ENCODE measurements at places on chromosomes 11 and 22. TPM values are rescaled to one million over a fixed set of nuclear protein-coding genes. Genes with fewer than 3 reads are reported as not detected.

DNA sequence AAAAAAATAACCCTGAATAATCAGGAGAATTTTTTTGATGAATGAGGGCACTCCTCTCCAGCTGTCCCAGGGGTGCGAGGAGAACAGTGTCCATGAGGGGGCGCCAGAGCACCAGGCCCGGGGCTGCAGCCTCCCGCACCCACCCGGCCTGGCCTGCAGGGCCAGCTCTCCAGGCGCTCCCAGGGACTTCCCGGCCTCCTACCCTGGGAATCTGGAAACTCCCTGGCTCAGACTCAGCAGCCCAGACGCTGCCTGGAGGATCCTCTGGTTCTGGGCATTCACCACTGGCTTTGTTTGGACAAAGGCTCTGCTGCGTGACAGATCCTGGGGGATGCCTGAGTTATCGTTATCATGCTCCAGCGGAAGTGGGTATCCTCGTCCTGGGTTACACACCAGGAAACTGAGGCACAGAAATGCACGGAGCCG is 31.0 kb downstream of the MCM5 start:
- DNase-seq: no peak

The LDLRAD3 gene
- polyA plus RNA-seq: 14.5 TPM

DNA sequence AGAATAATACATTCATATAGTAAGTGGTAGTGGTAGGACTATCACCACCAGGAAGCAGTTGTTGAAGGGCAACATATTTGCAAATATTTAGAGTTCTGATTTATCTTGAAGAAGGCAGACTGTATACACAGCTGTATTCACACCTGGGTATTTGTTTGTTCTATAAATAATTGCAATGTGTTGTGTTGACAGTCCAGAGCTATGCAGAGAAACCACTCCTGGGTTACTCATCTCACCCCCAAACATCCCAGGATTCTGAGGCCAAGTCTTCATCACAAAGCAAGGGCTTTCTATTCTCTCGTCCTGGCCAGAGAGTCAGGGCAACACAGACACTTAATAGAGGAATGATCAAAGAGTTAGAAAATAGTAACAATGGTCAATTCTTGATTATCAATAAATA is 102.1 kb upstream of the FAT3 start:
- DNase-seq: no peak

The PPFIA1 gene
- polyA plus RNA-seq: 9.4 TPM

The HBE1 gene
- not detected for polyA plus RNA-seq

The OR2AG2 gene
- not detected for polyA plus RNA-seq

- no peak for DNase-seq
Measured at GRCh38 chr11:63945477-63946163, 6.8 kb downstream of the NAA40 start.

- no peak for DNase-seq
Measured at GRCh38 chr11:93840981-93841380, 9.4 kb downstream of the VSTM5 start.

The GLYAT gene
- not detected for polyA plus RNA-seq

DNA sequence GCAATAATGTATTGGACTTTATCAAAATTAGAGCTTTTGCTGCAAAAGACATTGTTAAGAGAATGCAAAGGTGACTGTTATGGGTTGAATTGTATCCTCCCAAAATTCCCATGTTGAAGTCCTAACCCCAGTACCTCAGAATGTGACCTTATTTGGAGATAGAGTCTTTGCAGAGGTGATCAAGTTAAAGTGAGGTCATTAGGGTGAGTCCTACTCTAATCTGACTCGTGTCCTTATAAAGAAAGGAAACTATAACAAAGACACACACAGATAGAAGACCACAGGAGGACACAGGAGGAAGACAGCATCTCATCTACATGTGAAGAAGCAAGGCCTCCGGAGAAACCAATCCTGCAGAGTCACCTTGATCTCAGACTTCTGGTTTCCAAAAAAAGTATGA is 1011.2 kb downstream of the TBC1D22A start:
- DNase-seq: no peak

- DNase-seq: no peak
Measured at GRCh38 chr11:115345361-115345760, 158.9 kb downstream of the CADM1 start.

- no peak for DNase-seq
Measured at GRCh38 chr11:109071262-109071661, 350.7 kb upstream of the C11orf87 start.

The SAA4 gene
- not detected for polyA plus RNA-seq

- no peak for DNase-seq
Measured at GRCh38 chr11:93655047-93655446, 6.4 kb upstream of the CEP295 start.

The TRPC6 gene
- not detected for polyA plus RNA-seq

DNA sequence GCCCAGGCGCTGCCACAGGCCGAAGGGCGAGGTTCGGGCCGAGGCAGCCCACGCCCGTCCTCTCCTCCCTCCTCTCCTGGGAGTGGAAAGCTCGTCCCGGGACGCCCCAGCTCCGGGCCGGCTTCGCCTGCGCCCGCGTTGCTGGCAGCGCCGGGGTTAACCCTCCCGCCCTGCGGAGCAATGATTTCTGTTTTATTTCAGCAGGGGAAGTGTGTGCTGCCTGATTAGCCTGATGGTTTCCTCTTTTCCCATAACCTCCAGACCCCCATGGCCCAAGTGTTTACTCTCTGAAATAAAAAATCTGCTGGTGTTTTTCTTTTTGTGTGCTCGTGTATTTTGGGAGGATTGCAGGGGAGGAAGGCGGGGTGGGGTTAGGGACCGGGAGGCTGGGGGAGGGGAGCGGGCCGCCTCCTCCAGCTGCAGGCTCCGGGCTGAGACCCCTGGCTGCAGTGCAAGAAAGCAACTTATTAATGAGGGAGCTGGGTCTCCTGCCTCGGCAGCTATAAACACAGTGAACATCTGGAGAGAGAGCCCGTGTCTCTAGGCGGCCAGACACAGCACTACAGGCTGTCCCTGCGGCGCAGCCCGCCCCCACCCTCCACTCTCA is 38.6 kb downstream of the ETS1 start:
- DNase-seq: no peak

DNA sequence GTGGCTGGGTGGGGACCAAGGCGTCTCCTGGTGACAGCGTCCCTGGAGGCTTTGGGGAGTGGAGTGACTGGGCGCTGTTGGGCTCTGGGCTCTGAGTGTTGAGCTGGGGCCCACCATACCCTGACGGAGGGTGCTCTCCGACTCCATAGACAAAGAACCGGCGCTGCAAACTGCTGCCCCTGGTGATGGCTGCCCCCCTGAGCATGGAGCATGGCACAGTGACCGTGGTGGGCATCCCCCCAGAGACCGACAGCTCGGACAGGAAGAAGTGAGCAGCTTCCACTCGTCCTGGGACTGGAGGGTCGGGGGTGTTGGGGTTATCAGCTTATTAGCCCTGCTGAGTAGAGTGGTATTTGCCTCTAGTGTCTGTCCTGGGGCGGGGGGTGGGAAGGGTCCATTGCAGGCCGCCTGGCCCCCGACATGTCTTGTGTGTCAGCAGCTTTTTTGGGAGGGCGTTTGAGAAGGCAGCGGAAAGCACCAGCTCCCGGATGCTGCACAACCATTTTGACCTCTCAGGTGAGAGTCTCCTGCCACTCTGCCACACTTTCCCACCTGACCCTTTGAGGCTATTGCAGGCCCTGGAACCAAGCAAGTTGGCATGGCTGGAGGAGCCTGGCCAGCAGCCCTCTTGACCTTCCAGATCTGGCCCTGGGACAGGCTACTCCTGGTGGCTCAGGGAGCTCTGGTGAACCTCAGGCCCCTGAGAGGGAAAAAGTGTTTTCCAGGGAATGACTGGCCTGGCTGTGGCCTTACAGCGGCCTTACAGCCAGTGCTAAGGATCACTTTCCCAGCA is 7.6 kb downstream of the CLDN5 start:
- DNase-seq: no peak

DNA sequence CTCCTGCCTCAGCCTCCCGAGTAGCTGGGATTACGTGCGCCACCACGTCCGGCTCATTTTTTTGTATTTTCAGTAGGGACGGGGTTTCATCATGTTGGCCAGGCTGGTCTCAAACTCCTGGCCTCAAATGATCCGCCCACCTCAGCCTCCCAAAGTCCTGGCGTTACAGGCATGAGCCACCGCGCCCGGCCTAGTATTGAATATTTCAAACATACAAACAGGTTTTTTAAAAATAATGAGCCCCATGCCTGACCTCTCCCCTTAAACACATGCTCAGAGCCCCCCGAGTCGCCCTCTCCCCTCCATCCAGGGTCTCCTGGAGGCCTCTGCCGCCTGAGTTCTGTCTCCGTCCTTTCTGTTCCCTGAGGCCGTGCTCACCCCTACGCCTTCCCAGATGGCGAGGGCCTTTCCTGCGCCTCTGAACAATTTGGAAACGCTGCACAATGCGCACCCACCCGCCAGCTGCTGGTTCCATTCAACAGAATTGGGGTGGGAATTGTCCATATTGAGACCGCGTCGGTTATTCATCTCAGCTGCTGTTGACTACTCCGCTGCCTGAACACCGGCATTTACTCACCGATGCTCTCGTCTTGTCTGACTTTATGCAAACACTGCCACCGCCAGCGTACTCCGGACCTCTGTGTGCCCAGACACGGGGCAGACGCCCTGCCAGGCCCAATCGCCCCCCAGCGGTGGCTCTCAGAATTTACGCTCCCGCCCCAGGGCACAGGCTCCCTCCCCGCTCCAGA is 13.6 kb upstream of the RNH1 start:
- DNase-seq: no peak

- DNase-seq: no peak
Measured at GRCh38 chr22:46193898-46194310, 43.6 kb downstream of the PPARA start.

- no peak for DNase-seq
Measured at GRCh38 chr11:120928627-120929026, 95.3 kb upstream of the TBCEL start.

The LDHAL6A gene
- 0.09 TPM for polyA plus RNA-seq

- DNase-seq: no peak
Measured at GRCh38 chr11:4610258-4610935, 2.4 kb upstream of the TRIM68 start.

DNA sequence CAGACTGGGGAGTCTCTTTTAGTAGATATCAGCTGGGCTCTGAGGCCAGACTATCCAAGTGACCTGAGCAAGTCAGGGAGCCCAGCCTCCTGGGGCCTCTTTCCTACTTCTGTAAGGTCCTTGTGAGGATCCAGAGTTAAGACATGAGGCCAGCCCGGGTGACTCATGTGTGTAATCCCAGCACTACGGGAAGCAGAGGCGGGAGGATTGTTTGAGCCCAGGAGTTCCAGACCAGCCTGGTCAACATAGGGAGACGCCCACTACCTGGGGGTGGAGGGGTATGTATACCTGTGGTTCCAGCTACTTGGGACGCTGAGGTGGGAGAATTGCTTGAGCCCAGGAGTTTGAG is 36.9 kb upstream of the POLA2 start:
- no peak for DNase-seq

DNA sequence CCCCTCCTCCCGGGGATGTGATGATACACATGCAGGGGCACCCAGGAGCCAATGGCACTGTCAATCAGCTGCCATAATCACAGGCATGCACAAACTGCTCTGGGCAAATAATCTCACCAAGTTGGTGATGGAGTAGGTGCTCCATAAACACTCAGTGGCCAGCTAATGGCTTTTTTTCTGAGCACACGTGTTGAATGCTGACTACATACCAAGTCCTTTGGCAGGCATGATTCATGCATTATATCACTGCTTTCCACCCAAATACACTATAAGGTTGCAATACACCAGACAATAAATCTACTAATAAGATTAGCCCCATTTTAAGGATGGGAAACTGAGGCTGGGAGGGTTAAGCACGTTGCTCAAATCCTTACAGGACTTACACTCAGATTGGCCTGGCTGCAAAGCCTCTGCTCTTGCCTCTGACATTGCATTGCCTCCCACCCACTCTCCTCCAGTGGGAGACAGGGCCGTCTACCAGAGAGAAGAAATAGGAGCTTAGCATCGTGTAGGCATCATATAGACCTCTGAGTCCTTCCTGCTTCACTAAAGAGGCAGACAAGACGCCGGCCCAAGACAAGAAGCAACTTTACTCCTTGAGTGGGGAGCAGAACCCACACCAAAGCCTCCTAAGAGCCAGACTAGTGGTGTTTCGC is 32.7 kb upstream of the ACCSL start:
- no peak for DNase-seq

GRCh38 chr11:124832571-124832970 is 32.4 kb upstream of the MSANTD2 start:
- DNase-seq: no peak

The CNTN5 gene
- polyA plus RNA-seq: not detected

The SLC17A6 gene
- polyA plus RNA-seq: not detected

GRCh38 chr22:26330971-26331625 is 98.0 kb upstream of the ASPHD2 start:
- DNase-seq: peak; percentile 7

DNA sequence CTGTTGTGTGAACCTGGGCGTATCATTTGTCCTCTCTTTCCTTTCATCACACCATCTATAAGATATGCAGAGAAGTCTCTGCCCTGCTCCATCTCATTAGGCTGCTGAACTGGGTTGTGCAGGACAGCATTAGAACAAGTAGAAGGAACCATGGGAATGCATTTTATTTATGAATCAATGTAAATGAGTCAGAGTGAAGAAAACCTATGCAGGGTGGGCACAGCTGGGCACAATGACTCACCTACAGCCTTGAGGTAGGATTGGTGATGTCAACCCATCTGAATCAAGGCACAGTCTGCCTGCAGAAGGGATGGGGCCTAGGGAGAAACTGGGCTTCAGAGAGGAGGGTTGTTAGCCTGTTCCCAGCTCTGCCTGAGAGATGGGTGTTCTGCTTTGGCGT is 123.4 kb downstream of the CSNK2A3 start:
- DNase-seq: no peak

DNA sequence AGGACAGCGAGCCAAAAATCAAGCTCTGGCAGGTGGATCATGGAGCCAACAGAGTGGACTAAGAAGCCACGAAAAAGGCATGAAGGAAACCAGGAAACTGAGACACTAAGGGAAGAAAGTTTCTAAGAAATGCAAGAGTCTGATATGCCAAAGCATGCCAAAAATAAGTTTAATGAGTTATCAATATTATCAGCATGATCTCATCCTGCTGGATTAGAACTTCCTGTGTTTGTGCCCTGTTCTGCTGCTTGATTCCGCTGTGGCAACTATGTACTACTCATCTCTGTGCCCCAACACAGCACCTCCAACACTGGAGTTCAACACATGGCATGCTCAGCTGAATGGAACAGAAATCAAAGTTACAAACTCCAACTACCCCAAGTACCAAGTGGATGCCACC is 10.8 kb downstream of the SNX19 start:
- DNase-seq: no peak

- no peak for DNase-seq
Measured at GRCh38 chr11:134581121-134581626, 169.1 kb upstream of the B3GAT1 start.

- DNase-seq: no peak
Measured at GRCh38 chr11:232783-233565, 3.2 kb downstream of the SIRT3 start.

The FKBP2 gene
- 95.0 TPM for polyA plus RNA-seq

The DNAJB7 gene
- 0.38 TPM for polyA plus RNA-seq

The CDC42BPG gene
- polyA plus RNA-seq: not detected
